ENCODE measurements at places on chromosomes 6 and 20.

- DNase-seq = peak; percentile 56
These were observed 2.0 kb downstream of the SOX4 start for GRCh38 chr6:21595285-21596144.

- no peak for DNase-seq
These were observed 7.2 kb downstream of the HEBP2 start for GRCh38 chr6:138410972-138411880.

DNA sequence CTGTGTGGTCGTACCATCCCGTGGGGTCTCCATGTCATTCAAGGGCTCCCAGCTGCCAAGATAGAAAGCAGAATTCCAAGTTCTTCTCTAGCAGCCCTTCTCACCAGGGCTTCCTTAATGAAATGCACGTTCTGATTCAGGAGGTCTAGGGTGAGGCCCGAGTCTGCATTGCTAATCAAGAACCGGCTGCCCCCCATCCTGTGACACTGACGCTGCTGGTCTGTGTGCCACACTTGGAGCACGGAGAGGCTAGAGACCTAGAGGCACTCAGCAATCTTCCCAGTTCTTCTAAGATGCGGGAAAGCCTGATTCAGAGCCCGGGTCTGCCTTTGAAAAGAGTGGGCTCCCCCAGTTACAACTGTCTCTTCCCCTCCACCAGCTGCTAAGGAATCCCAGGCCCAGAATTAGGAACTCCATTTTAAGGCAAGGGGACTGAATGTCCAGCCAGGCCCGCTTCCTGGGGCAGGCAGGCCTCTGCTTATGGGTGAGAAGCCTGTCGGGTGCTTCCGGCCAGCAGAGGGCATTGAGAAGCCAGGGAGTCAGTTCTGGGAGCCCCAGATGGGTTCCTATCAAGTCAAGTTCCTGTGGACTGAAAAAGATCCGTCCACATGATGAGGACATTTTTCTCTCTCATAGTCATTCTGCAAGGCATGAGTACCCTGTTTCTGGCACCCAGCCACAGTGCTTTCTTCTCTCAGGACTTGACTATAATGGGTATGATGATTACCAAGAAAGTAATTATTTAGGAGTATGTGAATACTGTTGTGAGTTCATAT lies 69.8 kb upstream of the RIN2 start:
- peak; percentile 90 for DNase-seq

- DNase-seq = no peak
These were observed 264.3 kb upstream of the PLN start for GRCh38 chr6:118283766-118284165.

DNA sequence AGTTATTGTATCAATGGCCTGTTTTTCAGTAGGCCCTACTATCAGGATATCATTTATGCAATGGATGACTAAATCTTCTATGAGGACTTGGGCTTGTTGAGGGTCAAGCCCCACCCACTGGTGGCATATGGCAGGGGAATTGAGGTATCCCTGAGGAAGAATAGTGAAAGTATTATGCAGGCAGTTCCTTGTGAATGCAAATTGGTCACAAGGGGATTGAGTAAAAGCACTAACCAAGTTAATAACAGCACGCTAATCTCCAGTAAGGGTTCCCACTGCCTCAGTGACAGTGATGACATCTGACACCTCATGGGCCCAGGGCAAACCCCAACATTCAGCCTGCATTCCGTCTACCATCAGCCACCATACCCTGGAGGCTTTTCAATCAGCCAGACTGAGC lies 14.9 kb downstream of the BPIFA1 start:
- no peak for DNase-seq

- no peak for DNase-seq
These were observed 526.1 kb upstream of the SPTLC3 start for GRCh38 chr20:12482661-12483060.

- DNase-seq = no peak
These were observed 66.4 kb downstream of the HMGN3 start for GRCh38 chr6:79167931-79168694.

DNA sequence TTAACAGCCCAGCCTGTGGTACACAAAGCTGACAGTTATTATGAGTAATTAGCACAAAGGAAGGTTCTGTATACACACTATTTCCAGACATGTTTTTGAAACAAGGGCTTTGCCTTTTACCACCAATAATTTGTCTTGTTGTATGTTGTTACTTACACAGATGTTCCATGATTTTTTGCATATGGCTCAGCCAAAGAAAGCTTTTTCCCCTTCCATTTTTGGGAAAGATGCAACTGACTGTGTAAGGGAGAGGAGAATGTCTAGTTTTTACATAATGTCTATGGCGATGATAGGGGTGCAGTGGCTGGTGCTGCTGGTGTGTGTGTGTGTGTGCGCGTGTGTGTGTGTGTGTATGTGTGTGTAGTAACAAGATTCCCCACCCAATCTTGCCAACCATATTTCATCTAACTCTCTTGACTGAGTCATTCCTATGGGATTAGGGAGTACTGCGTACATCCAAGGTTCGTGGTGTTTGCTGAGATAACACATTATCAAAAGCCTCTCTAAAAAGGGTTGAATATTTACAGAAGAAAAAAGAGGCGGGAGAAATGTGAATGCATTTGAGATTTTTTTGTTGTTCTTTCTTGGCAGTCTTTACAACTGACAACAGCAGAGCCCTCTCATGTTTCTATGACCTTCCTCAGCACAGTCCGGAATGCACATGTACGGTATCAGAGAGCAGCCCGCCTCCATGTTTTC lies 192.2 kb downstream of the GMPR start:
- no peak for DNase-seq

- no peak for DNase-seq
These were observed 39.2 kb downstream of the DYNLT1 start for GRCh38 chr6:158605266-158605878.

GRCh38 chr20:36497856-36498255 lies 43.5 kb upstream of the MYL9 start:
- DNase-seq = no peak

GRCh38 chr6:36679043-36679833 lies 724 bp downstream of the CDKN1A start:
- peak; percentile 85 for DNase-seq

DNA sequence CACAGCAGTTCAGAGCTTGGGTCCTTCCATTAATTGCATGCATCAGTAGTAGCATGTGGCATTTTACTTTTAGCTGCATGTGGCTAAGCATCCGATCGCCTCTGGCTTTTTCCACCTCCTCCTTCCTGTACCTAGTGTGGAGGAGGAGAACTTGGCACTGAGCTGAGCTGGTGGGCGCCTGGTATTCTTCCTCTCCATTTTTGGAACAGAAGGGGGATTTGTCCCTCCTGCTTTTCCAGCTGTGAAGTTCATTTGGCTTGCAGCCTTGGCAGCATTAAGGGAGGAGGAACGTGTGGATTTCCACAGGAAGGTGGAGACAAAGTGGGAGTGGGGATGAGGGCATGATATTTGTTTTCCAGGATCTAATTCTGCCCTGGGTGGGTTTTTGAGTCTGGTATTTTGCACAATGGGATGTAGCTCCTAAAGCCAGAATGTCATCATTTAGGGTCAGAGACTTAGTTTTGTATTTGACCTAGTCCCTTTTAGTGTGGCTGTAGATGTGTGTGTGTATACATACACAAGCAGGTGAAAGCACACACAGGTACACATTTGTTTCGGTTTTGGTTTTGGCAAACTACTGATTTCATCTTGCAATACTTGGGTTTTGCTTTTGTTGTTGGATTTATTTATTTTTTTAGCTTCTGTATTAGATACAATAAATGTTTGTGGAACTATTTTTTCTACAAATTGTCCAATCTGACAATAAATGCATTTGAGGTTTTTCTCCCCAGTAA lies 90.0 kb downstream of the SASH1 start:
- no peak for DNase-seq

GRCh38 chr6:154602708-154603107 lies 92.2 kb upstream of the CNKSR3 start:
- DNase-seq = no peak

DNA sequence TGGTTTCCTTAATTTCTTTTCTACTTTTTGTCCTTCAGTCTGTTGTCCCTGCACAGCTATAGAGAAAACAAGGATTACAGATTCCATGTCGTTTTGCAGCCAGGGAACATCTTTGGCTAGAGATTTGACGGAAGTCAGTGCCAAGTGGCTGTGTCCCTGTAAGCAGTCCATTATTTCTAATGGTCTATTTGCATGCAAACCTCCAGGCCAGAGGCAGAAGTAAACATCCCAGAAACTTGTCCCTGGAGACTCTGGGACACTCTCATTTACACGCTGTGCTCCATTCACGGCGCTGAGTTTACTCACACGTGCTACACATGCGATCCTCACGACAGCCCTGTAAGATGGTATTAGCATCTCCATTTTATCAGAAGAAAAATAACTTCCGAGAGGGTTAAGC lies 355.5 kb downstream of the PRKN start:
- no peak for DNase-seq

DNA sequence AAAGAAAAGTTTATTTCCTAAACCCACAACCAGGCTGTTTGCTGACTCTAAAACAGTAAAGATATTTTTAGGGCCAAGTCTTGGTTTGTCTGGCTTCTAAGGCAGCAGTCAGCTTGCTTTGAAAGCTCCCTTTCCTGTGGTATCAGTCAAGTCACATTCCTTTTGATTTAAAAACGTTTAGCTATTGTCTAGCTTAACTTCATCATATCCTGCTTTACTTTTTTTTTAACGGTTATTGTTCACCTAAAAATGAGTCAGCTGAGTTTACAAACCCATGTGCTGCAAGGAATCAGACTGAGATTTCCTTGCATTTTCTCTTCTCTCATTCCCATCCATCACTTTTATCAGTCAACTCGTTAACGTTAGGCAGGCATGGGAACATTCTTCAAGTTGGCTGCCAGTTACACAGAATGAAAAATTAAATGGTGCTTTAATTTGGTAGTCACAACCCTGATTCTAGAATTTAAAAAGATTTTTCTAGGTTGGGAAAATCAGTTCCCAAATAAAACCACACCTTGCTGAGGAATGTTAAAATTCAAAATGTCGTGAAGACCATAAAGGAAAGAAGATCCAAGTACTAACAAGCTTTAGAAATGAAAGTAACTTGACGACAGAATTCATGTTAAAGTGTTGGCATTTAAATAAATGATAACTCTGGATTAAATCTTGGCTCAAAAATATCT lies 45.9 kb downstream of the ELOVL5 start:
- DNase-seq = no peak

GRCh38 chr6:74091136-74091793 lies 395.3 kb downstream of the CD109 start:
- DNase-seq = no peak

GRCh38 chr6:157761926-157762325 lies 61.1 kb upstream of the SNX9 start:
- no peak for DNase-seq

DNA sequence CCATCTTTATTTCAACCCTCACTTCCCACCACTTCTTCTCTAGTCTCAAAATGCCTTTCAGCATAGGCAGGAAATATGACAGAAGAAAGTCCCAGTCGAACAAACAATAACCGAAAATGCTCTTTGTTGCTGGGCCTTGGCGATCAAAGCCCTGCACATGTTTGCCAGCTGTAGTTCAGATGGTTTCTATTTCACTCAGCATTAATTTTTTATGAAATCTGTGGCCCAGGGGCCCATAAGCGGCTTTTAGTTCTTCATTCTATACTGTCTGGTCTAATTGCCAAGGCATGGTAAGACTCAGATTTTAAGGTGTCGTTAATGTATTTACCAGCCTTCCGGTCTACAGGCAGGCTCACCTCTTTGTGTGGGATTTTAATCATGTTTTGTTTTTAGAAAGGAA lies 10.9 kb upstream of the F13A1 start:
- DNase-seq = no peak

GRCh38 chr6:24357336-24358218 lies at the start of gene DCDC2:
Gene DCDC2 (minus strand): TSS chr6:24358059. CDS start chr6:24357750, 309 bp downstream.
- peak; percentile 79 for DNase-seq

- DNase-seq = peak; percentile 51
These were observed 4.6 kb downstream of the NPBWR2 start for GRCh38 chr20:64102647-64103354.

- no peak for DNase-seq
These were observed 24.3 kb upstream of the FANCE start for GRCh38 chr6:35427851-35428321.

DNA sequence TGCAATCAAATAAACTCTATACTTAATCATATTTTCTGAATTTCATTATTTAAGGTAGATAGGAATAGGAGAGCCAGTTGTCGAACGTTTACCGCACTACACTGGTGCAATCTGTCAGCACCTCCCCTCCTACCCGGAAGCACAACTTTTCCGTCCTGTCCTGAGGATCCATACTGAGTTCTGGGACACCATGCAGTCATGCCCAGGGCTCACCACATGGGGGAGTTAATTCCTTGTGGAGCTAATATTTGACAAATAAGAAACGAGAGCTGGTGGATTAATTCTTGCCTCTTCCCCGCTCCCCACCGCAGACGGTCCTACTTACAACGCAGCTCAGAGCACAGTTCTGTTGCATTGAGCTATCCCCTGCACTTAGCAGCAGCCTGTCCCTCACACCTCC lies 107.7 kb upstream of the RALGAPA2 start:
- no peak for DNase-seq

DNA sequence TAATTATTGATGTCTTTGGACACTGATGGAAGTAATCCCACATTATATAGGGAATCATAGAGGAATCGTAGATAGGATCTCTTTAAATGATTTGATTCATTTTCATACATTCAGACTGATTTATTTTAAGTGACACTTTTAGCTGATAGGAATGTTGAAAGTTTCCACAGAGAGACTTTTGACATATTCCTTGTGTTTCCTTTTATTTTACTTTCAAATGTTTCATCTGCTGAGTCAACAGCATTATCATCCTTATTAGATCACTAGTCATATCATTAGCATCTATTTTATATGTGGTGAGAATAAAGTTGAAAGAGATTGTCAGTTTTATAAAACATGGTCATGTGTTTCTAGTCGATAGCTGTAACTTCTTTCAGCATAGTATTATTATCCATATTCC lies 13.4 kb downstream of the DCBLD1 start:
- DNase-seq = no peak

GRCh38 chr20:324177-325044 lies 941 bp upstream of the SOX12 start:
- peak; percentile 98 for DNase-seq

- no peak for DNase-seq
These were observed 3.6 kb downstream of the TRAM2 start for GRCh38 chr6:52573295-52573694.

- no peak for DNase-seq
These were observed 338.9 kb downstream of the ESR1 start for GRCh38 chr6:152146385-152146784.

DNA sequence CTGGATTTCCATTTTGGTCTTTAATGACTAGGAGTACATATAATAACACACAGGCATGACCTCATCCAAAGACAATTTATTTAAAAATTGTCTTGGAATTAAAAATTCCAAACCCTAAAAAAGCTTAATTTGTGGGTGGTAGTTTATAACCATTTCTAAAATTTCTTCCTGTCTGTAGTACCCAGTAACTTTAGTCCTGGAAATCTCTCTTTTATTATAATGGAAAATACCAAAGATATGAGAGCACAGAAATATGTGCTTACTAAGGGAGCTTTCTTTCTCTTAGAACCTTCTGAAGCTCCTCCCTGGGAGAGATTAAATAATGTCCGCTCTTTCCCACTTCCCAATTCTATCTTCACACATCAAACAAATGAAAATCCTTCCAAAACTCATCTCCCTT lies 70.5 kb upstream of the PRL start:
- no peak for DNase-seq

Measured in aorta (tissue), 5 donors.